H4 (cell line): ENCODE measurements at places on chromosomes 13 and 19. TPM values are rescaled to one million over a fixed set of nuclear protein-coding genes. Genes with fewer than 3 reads are reported as not detected.

DNA sequence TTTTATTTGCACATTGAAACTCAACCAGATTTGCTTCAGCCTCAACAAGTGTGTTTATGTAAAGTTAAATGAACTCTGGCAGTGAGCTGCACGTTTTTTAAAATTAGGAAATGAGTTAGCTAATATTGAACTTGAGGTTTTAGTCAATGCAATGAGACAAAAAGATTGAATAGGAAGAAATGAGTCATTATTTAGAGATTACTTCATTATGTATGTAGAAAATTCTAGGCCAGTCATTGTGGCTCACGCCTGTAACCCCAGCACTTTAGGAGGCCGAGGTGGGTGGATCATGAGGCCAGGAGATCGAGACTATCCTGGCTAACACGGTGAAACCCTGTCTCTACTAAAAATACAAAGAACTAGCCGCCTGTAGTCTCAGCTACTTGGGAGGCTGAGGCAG, 22.8 kb upstream of the CD70 start:
- peak; percentile 32 for DNase-seq

DNA sequence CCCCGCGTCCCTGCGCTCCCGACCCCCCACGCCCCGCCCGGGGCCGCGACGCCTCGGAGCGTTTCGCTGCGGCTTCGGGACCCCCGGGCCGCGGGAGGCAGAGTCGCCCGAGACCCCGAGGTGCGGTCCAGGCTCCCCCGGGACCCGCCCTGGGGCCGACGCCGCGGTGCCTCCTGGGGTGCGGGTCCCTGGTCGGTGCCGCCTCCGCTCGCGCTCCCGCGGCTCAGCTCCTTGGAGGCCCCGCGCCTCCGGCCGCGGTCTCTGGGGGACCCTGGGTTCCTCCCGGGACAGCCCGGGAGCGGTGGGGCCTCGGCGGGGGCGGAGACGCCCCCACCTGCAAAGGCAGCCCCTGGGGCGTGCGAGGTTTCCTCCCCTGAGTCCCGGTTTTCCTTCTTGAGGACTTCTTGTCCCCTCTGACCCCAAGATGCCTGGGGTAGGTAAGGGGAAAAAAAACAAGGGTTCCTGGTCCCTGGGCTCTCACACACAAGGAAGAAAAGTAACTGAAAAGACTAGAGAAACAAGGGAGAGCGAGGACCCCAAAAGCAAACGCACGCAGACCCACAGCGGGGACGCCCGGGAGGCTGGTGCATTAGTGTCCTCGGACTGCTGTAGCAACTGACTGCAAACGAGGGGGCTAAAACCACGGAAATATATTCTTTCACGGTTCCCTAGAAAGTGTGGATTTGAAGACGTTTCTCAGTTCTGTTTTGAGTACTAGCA, 740 bp downstream of the ZNF555 start:
- no peak for DNase-seq

The MBD3L2 gene
- total RNA-seq, result not detected in 2 replicates

DNA sequence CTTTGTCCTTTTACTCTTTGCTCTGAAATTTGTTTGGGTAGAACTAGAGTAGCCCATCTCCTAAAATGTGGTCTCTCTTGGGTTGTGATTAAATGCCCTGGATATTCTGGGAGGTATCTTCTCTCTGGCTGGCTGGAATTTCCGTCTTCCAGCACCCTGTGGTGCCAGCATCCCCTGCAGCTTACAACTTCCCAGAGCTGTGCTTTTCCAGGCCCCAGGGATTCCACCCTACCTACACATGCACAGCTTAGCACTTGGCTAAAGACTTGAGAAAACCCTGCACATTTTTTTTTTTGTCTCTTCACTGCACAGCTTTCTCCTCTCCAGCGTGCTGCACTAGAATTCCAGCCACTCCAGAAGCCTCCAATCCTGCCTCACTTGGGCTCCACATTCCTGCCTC, 334.7 kb downstream of the IRS2 start:
- no peak for DNase-seq

- no peak for DNase-seq
These were observed 29.8 kb downstream of the DGKH start for GRCh38 chr13:42078128-42078808.

DNA sequence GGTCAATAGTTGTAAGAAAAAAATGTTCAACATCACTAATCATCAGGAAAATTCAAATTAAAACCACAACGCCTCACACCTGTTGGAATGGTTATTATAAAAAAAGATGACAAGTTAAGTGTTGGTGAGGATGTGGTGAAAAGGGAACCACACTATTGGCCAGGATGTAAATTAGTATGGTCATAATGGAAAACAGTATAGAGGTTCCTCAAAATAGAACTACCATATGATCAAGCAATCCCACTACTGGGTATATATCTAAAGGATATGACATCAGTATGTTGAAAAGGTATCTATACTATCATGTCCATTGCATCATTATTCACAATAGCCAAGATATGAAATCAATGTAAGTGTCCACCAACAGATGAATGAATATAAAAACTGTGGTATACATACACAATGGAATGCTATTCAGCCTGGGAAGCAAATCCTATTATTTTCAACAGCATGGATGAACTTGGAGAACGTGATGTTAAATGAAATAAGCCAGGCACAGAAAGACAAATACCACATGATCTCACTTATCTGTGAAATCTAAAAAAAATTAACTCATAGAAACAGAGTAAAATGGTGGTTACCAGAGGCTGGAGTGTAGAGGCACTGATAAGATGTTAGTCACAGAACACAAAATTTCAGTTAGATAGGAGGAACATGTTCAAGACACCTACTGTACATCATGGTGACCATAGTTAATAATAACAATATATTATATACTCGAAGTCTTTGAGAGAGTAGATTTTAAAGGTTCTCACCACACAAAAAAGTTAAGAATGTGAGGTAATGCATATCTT, 56.6 kb downstream of the TBC1D4 start:
- DNase-seq, result no peak

DNA sequence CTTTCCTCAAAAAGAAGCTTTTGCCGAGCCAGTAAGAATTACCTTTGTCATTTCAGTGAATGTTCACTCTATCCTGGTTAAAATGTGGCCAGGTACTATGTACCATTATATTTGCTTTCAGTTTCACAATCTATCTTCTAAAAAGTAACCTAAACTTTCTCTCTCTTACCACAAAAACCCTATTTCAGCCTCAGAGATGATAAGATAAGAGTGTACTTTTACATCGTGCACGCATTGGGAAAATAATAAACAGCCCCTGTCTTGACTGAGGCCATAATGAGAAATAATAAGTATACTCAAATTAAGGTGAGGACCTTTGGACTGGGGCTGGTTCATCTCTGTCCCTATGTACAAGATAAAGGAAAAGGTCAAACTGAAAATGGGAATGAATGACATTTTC, 77.7 kb downstream of the ZNF726 start:
- DNase-seq, result no peak

DNA sequence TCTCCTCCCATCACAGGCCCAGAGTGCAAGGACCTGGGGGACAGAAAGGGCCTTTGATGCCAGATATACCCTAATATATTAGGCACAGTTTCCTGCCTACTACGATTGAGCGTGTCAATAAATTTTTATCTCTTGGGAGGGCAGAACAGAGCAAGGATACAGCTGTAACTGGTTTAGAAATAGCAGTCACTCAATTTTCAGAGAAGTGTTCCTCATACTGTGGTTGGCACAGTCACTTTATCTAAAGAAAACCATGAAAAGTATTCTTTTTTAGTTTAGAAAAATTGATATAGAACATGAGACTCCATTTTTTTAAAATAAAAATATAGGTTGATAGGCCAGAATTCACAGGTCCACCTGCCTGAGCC, 460 bp upstream of the ZNF155 start:
- DNase-seq, result no peak

GRCh38 chr13:97387890-97388289, 46.1 kb upstream of the RAP2A start:
- DNase-seq, result no peak

GRCh38 chr19:4657835-4658234, 12.3 kb downstream of the MYDGF start:
- no peak for DNase-seq

DNA sequence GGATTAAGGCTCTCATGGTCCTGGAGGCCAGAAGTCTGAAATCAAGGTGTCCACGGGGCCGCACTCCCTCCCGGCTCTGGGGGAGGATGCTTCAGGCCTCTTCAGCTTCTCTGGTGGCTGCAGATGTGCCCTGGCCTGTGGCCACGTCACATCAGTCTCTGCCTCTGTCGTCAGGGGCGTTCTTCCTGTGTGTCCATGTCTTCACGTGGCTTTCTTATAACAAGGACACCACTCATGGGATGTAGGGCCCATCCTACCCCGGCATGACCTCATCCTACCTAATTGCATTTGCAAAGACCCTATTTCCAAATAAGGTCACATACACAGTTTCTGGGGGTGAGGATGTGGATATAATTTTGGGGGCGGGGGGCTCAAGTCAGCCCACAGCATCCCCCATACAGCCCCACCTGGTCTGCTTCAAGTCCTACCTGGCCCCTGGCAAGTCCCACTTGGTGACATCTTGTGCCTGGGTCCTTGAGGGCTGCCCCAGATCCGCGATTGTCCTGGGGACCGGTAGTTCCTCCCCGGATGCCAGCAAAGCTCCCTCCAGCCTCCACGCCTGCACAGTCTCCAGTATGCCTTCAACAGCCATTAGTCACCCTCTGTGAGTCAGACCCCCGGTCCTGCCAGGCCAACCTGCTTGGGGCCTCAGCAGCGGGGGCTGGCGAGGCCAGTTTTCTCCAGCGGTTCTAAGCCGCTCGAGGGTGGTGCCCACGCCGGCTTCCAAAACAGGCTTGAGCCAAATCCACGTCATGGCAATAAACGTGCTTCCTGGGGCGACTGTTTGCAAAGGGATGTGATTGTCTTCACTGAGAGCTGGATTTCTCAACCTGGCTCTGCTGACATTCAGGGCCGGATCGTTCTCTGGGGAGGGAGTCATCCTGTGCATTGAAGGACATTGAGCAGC, 32.2 kb downstream of the MYO9B start:
- DNase-seq, result peak; percentile 94

DNA sequence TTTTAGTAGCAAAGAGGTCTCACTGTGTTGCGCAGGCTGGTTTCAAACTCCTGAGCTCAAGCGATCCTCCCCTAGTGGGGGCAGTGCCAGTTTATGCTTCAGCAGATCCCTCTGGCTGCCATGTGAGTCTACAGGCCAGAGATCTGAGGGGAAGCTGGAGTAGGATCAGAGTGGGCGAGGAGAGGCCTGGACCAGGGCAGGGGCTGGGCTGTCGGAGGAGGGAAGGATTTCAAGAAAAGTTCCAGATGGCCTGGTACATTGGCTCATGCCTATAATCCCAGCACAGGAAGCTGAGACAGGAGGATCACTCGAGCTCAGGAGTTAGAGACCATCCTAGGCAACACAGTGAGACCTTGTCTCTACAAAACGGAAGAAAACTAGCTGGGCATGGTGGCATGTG, 9.8 kb downstream of the DHX34 start:
- no peak for DNase-seq

The UFM1 gene
- total RNA-seq, result 35.9 and 43.7 TPM in 2 replicates

GRCh38 chr19:289651-290371, 1.4 kb downstream of the PLPP2 start:
- DNase-seq, result peak; percentile 81

- no peak for DNase-seq
These were observed 1705.5 kb downstream of the SLITRK1 start for GRCh38 chr13:82176751-82177150.

DNA sequence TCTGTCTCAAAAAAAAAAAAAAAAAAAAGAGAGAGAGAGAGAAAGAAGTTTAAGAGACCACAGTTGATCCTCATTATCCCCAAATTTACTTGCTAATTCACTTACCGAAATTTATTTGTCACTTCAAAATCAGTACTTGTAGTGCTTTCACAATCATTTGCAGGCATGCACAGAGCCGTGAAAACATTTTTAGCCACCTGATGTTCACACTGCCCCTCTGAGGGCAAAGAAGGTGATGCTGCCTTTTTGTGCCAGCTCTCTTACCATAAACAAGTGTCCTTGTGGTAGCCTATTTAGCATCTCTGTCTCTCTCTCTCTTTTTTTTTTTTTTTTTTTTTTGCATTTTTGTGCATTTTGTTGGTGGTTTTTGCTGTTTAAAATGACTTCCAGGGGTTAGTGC, 24.1 kb upstream of the CASP14 start:
- peak; percentile 39 for DNase-seq
